ENCODE measurements at places on chromosomes 11 and 22.

GRCh38 chr11:80872116-80872728 is 1431.4 kb upstream of the TENM4 start:
- DNase-seq, result no peak

GRCh38 chr11:102368472-102368871 is 21.5 kb downstream of the BIRC2 start:
- no peak for DNase-seq

- no peak for DNase-seq
These were observed 102.9 kb upstream of the FGF3 start for GRCh38 chr11:69922015-69922595.

- no peak for DNase-seq
These were observed 44.8 kb downstream of the ENDOD1 start for GRCh38 chr11:95134491-95134890.

GRCh38 chr11:45041596-45041995 is 90.9 kb upstream of the TP53I11 start:
- DNase-seq, result peak; percentile 45

DNA sequence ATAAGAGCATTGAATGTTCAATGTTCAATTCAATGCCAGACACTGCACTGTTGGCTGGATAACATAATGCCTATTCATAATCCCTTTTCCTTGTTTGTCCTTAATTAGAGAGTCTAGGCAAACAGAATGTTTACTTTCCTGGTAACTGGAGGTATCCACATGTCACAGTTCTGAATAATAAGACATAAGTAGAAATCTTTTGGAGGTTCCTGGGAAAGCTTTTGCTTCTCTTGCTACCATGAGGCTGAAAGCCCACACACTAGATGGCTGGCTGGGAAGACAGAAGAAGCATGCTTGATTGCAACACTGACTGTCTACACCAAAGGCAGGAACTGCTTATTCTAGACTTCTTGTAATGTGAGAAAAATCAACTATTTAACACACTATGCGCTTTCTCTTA is 79.5 kb downstream of the GAB2 start:
- DNase-seq, result no peak

GRCh38 chr11:94106716-94107115 is 21.9 kb upstream of the PANX1 start:
- no peak for DNase-seq

DNA sequence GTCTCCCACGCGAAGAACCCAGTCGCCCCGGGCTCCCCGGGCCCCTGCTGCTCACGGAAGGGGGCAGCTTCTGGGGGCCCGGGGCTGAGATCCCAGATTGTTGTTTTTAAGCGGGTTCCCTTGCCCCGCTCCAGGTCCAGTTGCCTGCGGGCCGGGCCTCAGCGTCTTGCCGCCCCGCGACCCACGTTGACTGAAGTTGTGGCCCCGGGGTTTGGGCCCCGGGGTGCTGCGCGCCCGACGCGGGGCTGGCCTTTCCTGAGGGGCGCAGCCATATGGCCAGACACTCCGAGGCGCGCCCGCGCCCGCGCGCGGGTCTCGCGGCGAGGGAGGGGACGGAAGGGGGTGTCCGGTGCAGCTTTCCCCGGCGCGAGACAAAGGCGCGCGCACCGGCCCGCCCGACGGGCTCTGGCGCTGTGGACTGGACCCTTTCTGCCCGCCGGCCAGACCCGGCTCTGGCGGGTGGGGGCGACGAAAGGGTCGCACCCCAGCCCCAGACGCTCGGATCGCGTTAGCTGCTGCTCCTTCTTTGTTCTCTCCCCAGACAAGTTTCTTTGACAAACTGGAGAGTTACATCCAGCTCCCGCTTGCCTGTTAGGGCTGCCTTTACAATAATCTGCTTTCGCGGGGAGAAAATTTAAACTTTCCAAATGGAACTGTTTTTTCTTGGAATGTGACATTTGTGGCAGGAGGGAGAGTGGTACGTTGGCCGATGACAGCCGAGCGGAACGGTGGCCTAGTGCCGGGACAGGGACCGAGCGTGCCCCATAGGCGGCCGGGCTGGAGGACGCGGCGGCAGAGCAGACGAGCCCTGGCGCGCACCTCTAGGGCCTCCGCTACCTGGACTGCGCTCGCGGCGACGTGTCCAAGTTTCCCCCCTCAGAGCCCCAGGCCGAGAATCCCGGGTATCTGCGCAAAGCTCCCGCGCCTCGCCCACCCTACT is 716 bp downstream of the AMOTL1 start:
- peak; percentile 63 for DNase-seq

GRCh38 chr11:127997594-127997993 is 589.8 kb downstream of the ETS1 start:
- no peak for DNase-seq

GRCh38 chr11:114784216-114784615 is 105.9 kb downstream of the NXPE2 start:
- no peak for DNase-seq

DNA sequence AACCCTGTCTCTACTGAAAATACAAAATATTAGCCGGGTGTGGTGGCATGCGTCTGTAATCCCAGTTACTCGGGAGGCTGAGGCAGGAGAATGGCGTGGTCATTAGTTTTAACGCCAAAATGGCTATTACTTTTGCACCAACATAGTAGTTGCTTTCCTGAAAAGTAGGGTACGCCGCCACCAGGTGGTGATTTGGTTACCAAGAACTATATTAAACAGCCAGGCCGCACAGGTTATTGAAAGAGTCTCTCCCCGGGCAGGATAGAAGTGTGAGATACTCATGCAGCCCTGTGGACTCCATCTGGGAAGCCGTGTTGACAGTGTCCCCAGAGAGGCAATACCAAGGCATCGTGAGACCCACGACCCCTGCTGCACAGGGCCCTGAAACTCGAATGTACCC is 24.6 kb upstream of the LRRC32 start:
- DNase-seq, result no peak

GRCh38 chr11:38416141-38416540 is 1818.1 kb upstream of the RAG2 start:
- DNase-seq, result no peak

DNA sequence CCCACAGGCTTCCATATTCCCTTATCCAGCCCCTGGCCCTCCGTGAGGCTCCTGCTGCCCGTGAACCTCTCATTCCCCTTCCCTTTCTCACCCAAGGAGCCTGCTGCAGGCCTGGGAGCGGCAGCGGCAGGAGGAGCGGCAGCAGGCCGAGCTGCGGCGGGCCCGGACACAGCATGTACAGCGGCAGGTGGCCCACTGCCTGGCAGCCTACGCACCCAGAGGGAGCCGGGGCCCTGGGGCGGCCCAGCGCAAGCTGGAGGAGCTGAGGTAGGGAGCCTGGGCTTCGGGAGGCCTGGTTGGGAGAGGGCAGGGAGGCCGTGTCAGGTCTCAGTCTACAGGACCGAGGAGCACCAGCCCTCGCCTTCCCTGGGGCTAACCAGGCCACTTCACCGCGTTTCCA is 8.1 kb upstream of the SART1 start:
- DNase-seq, result no peak

DNA sequence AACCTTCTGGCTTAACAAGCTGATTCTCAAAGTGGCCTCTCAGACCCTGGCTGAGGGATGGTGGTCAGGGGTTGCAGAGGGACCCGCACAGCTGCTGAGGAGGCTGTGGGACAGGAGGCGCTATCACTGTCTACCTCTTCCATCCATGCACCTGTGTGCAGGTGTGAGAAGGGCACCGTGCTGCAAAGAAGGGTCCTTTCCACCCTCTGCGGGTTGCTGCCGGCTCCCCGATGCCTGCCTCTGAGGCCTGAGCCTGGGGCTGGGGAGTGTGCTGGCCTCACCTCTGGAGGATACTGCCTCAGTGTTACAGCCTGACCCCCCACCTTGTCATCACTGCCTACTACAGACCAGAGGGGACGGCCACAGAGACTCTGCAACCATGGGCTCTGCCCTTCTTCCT is 66.1 kb upstream of the B3GAT1 start:
- no peak for DNase-seq
